ENCODE measurements at places on chromosomes 6 and 20. TPM values are rescaled to one million over a fixed set of nuclear protein-coding genes. Genes with fewer than 3 reads are reported as not detected.

- DNase-seq: no peak
Measured at GRCh38 chr6:45351076-45351475, 22.9 kb downstream of the RUNX2 start.

GRCh38 chr6:37653933-37654565, 43.6 kb downstream of the MDGA1 start:
- no peak for DNase-seq

DNA sequence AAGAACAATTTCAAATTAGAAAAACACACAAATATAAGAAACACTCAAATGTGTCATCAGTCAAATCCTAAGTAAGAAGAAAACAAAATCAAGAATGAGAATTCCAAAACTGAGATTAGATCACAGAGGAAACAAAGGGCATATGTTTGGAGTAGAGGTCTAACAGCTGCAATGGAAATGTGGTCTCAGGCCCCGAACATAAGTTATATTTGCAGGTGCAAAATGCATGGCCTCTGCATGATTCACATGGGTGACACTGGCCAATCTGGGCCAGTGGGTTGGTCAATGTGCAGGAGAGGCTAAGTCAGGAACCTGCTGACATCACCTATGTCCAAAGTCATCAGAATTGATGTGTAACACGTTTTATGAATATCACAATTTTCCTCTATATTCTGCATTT, 108.5 kb upstream of the MAP7 start:
- DNase-seq: no peak

- no peak for DNase-seq
Measured at GRCh38 chr20:62289131-62289530, 13.7 kb upstream of the ADRM1 start.

- DNase-seq: no peak
Measured at GRCh38 chr6:64683682-64684081, 1023.3 kb downstream of the EYS start.

The SLC17A3 gene
- not detected for total RNA-seq

Measured in omental fat pad (tissue), 4 donors.